ENCODE measurements at places on chromosomes 7 and 10.

DNA sequence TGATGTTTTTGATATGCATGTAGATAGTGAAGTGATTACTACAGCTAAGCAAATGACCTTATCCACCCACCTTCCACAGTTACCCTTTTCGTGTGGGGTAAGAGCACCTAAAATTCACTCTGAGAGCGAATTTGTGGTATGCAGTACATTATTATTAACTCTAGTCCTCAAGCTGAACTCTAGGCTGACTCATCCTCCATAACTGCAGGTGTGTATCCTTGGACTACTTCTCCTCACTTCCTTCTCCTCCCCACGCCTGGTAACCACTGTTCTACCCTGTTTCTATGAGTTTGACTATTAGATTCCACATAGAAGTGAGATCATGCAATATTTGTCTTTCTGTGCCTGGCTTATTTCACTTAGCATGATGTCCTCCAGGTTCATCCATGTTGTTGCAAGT is 484.6 kb downstream of the GATA3 start:
- DNase-seq, result no peak

DNA sequence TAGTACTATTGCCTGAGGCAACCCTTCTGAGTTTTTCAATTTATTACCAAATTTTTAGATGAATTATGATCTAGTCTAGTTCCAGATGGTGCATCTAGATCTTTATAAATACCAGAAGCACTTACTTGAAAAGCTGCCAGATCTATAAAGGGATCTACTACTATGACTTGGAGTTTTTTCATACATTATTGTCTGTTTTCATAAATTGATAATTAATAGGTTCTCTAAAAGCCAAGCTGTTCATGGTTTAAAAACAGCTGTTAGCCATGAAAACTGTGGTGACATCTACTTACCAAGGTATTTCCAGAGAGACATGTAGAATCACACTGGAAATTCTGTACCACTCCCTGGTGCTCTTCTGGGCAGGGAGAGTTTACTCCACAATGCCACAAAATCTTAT is 786.5 kb upstream of the C7orf33 start:
- no peak for DNase-seq

GRCh38 chr10:69319841-69320316 is 41.6 kb downstream of the HK1 start:
- DNase-seq, result no peak

DNA sequence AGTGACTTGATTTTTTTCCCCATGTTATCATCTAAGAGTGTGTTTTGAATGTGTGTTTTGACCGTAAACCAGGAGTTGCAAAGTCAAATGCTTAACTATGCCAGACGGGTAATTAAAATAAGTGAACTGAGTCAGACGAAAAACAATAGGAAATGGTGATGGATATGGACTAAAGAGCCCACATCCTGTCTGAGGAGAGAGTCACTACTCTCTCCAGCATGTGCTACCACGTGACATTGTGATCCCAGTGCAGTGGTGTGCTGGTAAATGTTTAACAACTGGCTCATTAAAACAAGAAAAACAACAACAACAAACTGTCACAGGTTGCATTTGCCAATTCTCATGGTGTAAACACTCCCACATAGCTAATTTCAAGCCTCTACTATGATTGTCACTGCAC is 164.3 kb downstream of the SUGCT start:
- no peak for DNase-seq

DNA sequence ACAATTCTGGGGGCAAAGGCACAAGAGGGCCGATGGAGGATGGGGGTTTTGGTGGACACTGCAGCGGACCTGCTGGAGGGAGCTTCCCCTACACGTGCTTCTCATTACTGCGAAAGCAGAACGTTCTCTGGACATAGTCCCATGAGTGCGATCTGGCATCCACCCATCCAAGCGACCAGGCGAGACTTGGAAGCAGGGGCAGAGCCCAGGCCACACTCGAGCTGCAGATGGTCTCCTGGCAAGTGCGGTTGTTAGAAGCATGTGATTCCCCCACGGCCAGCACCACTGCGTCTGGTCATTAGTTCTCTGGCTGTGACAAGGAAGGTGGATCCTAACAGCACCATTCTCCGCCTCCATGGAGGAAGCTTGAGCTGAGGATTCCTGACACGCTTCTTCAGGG is 118.4 kb upstream of the TCERG1L start:
- DNase-seq, result no peak

DNA sequence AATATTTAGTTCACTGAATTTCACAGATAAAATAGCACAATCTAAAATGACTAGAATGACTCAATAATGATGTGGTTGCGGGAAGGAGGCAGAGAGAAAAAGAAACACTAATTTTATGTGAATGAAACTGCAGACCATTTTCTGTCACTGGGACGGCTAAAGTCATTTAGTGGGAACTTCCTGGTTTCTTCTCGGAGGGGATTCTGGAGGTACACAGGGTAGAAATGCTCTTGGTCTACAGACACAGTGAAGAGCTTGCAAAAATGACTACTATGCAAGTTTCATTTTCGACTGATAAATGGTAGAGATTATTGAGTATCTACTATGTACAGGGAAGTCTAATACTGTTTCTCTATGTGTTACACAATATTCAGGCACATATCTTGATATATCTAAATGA is 63.5 kb upstream of the LRRN3 start:
- no peak for DNase-seq

DNA sequence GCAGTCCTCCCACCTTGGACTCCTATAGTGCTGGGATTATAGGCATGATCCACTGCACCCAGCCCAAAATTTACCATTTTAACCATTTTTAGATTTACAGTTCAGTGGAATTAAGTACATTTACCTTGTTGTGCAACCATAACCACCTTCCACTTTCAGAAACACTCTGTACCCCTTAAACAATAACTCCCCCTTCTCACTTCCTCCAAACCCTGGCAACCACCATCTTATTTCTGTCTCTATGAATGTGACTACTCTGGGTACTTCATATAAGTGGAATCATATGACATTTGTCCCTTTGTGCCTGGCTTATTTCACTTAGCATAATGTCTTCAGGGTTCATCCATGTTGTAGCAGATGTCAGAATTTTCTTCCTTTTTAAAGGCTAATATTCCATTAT is 33.6 kb downstream of the SUFU start:
- DNase-seq, result no peak

DNA sequence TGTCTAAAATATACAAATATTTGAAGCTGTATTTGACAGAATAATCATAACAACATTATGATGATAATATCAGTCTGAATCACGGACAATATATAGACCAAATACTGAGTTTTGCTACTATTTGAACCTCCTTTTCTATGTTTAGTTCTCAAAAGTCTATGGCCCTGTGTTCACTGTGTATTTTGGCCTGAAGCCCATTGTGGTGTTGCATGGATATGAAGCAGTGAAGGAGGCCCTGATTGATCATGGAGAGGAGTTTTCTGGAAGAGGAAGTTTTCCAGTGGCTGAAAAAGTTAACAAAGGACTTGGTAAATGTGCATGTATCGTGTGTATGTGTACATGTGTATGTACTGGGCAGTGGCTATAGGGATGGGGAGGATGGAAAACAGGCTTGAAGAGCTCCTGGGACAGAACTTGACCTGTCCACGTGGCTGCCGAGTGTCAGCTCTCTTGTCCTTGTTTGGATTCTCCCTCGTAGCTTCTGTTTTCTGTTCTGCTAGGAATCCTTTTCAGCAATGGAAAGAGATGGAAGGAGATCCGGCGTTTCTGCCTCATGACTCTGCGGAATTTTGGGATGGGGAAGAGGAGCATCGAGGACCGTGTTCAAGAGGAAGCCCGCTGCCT is 4.2 kb downstream of the CYP2C18 start:
- DNase-seq, result no peak

DNA sequence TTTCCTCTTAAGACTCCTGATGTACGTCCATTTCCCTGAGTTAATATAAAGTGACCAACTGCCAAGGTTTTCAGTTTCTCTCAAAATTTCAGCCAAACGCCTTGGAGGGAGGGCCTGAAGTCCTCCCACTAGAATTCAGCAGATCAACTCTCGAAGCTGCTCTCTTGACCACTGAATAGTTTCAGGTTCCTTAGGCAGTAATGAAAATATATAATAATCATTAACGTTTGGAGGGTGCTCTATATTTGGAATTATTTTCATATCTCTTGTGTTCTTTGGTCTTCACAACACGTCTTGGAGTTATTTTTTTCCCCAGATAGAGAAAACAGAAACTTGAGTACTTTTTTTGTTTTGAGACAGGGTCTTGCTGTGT is 123.6 kb upstream of the SFMBT2 start:
- no peak for DNase-seq

- DNase-seq, result no peak
Observed at GRCh38 chr7:1351881-1352625, 107.2 kb downstream of the MICALL2 start.

GRCh38 chr10:107417446-107417845 is 252.9 kb upstream of the SORCS1 start:
- no peak for DNase-seq

DNA sequence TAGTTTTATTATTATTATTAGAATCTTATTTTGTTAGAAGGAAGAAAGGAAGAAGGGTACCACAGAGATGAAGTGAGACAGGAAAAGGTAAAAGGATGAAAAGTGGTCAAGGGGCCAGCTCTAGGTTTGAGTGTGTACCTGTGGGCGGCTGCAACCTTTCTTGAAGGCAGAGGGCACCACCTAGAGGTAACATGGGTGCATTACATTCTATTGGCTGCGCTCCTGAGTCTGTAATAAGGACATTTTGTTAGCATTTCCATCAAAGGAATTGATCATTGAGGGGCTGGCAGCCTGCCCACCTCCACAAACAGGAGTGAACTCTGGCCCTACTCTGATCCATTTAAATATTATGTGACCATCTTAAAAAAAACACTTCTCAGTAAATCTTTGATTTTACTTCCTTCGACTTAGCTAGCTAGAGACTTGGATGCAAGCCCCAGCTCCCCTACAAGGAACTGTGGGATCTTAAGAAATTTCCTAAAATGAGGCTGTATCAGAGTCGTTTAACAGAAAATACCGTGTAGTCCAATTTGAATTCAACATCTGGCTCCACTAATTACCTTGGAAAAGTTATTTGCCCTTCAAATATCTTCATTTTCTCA is 610.4 kb downstream of the IPMK start:
- no peak for DNase-seq

DNA sequence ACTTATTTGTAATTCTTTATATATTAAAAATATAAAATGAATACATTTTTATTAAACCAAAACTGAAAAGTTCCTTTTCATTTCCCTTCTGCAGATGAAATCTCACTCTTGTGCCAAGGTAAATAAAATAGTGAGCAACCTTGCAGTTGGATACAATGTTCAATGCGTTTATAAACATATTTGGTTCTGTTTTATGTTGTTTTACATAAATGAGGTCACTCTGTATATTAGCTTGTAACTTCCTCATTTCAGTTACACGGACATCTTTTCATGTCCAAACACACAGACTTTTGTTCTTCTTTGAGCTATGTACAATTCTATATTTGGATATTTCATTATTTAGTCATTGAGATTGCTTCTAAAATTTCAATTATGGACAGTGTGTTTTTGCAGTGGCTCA is 107.7 kb downstream of the BBS9 start:
- DNase-seq, result no peak

GRCh38 chr10:74891053-74891452 is 64.7 kb downstream of the KAT6B start:
- DNase-seq, result no peak

DNA sequence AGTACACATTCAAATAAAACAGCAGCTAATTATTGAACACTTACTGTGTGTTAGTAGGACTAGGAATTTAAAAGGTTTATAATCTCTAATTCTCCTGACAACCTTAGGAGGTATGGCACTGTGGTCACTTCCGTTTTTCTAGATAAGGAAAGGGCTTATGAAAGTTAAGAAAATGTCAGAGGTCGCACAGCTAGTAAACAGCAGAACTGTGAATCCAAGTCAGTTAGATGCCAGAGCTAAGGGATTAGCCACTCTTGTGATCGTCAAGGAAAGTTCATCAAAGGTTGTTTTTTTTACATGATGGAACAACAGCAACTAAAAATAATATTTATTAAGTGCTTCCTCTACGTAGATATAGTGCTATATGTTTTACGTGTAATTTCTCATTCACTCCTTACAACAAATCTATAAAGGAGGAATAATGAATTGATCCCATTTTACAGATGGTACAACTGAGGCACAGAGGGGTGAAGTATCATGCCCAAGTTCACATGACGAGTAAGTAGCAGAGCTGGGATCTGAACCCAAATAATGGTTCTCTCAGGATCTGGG is 84.9 kb downstream of the NAMPT start:
- DNase-seq, result no peak

DNA sequence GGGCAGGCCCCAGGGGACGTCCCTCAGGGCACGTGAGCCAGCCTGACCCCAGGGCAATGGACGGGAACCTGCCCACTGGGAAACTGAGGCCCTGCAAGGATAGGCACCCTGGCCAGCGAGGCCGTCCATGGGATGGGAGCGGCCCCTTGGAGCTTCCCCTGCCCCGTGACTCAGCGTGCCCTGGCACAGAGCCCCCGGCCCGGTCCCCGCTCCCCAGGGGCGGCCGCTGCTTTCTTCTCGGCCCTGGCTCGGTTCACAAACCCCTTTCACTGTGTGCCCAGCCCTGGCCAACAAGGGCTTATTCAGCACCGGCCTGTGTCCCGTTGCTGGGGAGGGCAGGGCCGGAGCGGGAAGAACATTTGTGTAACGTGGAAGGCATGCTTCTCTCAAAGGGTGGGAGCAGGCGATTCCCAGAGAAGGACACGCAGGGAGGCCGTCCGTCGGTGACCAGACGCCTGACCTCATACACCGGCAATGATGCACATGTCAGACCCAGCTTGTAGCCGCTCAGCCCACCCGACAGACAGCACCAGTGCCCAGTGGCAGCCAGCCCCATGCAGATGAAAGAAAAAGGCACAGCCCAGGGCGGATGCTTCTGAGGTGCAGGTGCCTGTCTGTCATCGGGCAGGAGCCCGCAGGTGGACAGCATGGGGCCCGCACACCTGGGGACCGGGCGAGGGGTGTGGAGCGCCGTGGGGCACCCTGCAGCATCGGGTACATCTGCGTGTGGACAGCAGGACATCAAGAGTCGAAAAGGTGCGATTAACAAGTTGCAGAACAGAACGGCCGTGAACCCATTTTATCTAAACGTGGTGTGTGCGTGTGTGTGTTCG is 94.5 kb downstream of the PDGFA start:
- DNase-seq, result no peak

DNA sequence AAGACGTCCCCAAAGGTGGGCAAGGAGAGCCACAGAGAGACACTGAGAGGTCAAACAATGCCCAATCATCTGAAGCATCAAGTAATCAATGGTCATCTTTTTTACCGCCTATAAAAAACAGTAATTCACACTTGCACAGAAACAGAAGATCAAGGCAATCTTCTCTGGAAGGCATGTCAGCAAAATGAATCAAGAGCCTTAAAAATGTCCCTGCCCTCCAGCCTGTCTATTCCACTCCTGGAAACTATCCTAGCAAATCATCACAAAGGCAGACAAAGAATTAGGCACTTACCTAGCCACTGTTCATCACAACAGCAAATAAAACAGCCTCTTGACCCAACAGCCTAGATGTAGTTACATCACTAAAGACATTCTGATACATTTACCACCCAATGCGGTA is 48.9 kb downstream of the FAM53B start:
- DNase-seq, result no peak

GRCh38 chr10:129495698-129496097 is 28.7 kb downstream of the MGMT start:
- DNase-seq, result no peak

- DNase-seq, result no peak
Observed at GRCh38 chr7:4472728-4473127, 209.4 kb upstream of the FOXK1 start.

GRCh38 chr10:118955951-118956801 is 73.3 kb upstream of the NANOS1 start:
- no peak for DNase-seq

GRCh38 chr10:99874341-99875085 is 92.1 kb downstream of the ABCC2 start:
- DNase-seq, result no peak
